ENCODE measurements at places on chromosomes 5 and 9. TPM values are rescaled to one million over a fixed set of nuclear protein-coding genes. Genes with fewer than 3 reads are reported as not detected.

DNA sequence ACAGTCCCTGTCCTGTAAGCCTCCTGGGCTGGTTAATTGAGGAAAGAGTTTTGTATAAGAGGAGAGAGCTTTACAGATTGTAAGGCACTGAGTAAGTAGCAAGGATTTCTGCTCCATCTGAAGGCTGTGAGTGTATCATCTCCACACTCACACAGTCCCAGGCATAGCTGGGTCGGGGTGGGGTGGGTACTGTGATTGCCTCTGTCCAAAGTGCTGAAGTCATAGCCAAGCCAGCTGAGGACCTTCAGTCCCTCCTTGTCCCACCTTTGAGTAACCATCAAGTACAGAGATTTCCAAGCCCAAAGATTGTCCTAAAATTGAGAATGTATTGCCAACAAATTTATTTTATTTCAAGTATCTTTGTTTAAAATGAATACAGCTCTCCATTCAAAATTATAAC lies 5.5 kb upstream of the DNAJB5 start:
- H3K4me1 ChIP-seq: no peaks in the 10 kb centered on the region
- no peak overlapping the region for H3K27ac ChIP-seq
- H3K36me3 ChIP-seq: no peaks in the 10 kb centered on the region
- H3K27me3 ChIP-seq: no peaks in the 10 kb centered on the region
- DNase-seq: no peak

Gene ANP32B
- total RNA-seq: 77.0 TPM

DNA sequence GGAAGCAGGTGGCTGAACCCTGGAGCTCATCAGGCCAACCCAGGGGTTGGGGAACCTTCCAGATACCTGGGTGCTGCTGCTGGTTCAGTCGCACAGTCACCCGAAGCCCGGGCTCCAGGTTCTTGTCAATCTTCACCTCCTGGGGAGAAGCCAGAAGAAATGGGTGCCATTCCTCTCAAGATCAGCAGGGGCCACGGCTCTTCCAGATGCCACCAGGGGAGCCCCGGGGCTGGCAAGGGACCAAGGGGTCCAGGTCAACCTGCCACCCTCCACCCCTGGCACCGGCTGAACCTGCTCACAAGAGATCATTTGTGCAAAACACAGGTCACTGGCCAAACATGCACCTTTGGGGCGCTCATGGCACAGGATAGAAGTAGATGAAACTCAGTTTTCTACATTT lies 4.7 kb downstream of the SPOUT1 start:
- peaks cover 28% of the 10 kb centered on the region for H3K36me3 ChIP-seq
- H3K27me3 ChIP-seq: no peaks in the 10 kb centered on the region
- no peak for DNase-seq
- H3K27ac ChIP-seq: no peak overlapping the region
- peaks cover under 1% of the 10 kb centered on the region for H3K4me1 ChIP-seq
- no peak overlapping the region for H3K4me3 ChIP-seq

Gene TIGD6
- total RNA-seq: 1.3 TPM

GRCh38 chr5:135978212-135978631 lies 23.4 kb upstream of the LECT2 start:
- no peak overlapping the region for H3K27ac ChIP-seq
- H3K27me3 ChIP-seq: no peaks in the 10 kb centered on the region
- H3K36me3 ChIP-seq: no peaks in the 10 kb centered on the region
- H3K4me3 ChIP-seq: no peak overlapping the region
